ENCODE measurements at places on chromosomes 1 and 21.

DNA sequence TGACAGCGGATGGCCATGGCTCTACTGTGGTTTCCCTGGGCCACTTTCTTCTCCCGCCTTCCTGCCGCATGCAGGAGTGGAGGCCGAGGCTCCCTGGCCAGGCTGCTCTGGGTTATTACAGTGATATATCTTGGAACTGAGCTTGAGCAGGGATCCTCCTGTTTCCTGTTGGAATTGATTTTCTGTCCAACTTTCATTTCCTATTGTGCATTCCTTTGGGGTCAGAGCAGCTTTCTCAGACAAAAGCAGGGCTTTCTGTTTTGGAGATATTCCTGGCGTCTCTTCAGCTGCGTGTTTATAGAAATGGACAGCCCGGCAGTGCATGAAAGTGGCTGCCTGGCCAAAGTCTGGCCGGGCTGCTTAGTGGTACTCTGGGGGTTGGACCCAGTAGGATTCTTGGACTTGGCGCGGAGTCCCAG is 146.4 kb downstream of the KIF26B start:
- no peak for DNase-seq

GRCh38 chr1:84774669-84775534 is 84.6 kb upstream of the SSX2IP start:
- DNase-seq: no peak

- no peak for DNase-seq
Measured at GRCh38 chr1:57916041-57916440, 492.2 kb upstream of the DAB1 start.

DNA sequence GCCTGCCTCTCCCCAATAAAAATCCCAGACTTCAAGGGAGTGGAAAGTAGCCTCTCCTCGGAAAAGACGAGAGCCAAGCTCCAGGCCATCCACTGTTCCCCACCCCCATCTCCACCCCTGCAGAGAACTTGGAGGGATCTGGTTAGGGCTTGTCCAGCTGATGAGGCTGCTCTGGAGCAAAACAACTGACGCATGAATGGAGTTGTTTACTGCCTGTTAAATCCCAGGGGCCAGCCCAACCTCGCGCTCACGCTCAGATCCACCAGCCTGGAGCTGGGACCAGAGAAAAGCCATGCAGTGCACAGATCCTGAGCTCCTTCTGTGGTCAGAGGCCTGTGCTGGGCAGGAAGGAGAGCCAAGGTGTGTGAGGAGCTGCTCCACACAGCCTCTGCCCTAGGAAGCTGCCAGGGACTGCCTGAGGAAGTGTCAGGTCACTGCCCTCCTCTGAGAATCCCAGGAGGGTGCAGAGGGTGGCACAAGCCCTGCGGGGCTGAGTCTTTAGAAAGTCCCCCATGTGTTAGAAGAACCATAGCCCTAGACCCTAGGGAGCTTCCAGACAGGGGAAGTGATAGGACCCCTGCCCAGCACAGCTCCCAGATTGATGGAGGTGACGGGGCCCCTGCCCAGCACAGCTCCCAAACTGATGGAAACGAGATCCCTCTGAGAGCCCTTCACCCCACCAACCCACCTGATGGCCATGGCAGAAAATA is 109.0 kb upstream of the IPO9 start:
- DNase-seq: no peak

DNA sequence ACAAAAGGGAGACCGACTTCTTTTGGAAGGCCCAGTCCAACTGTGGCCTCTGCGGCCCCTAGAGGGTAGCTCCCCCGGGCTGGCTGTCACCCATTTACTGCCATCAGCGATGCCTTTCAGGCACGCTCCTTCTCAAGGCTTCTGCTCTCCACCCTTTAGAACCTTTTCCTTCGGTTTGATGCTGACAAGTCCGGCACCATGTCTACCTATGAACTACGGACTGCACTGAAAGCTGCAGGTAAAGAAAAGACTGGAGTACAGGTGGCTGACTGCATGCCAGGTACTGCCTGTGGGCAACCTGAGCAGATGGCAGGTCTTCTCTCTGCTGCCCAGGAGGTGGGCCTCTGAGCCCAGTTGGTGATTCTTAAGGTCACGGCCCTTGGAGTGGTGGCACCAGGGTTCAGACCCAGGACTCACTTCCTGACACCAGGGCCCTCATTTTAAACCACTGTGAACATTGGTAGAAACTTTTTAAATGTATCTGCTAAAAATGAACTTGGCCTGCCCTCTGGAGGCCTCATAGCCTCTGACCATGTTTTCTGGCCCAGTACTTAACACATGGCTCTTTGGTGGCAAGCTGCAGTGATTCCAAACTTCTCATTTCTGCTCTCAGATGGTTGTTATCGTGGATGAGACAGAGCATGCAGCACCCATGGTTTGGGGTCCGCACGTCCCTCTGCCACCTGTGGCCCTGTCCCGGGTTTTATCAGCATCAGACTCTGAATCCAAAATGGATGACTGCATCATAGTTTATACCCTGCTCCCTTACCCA is 45.7 kb downstream of the CAPN9 start:
- DNase-seq: no peak

DNA sequence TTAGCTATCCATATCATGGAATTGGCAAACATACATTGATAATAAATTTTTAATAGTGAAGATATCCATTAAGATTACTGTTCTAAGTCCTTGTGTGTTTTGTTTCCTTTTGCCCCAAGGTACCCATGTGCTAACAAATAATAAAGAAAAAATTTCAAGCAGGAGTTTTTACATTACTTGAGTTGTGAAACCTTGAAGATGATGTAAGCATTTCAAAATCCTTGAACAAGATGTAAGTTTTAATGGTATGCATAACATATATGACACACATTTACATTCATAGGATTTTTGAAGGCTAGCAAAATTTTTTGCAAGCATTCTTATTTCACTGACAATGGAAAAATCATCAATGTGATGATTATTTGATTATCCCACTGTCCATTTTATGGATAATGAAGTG is 10.9 kb upstream of the ELAVL4 start:
- DNase-seq: no peak

DNA sequence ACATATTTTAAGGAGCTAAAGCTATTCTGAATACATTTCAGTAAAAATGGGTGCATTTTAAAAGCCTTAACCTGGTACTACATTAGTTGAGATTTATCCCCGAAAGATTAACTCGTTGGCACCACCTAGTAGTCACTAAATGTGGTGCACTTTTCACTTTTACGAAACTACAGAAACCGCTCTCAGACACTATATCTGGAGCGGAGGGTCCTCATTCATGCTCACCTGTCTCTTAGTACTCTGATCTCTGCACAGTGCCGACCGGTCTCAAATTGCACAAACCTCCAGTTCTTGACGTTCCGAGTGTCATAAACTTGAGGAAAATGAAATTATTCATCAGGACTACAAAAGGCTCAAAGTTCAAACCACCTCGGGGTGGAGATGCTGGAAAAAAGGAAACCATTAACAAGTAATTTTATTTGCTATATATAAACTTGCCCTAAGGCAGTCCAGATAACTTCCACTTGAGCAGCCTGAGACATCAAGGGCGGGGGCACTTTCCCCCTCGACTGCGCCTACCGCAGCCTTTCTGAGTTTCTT is 722 bp downstream of the LZIC start:
- peak; percentile 22 for DNase-seq

- DNase-seq: no peak
Measured at GRCh38 chr1:119700326-119700725, 11.4 kb upstream of the PHGDH start.

DNA sequence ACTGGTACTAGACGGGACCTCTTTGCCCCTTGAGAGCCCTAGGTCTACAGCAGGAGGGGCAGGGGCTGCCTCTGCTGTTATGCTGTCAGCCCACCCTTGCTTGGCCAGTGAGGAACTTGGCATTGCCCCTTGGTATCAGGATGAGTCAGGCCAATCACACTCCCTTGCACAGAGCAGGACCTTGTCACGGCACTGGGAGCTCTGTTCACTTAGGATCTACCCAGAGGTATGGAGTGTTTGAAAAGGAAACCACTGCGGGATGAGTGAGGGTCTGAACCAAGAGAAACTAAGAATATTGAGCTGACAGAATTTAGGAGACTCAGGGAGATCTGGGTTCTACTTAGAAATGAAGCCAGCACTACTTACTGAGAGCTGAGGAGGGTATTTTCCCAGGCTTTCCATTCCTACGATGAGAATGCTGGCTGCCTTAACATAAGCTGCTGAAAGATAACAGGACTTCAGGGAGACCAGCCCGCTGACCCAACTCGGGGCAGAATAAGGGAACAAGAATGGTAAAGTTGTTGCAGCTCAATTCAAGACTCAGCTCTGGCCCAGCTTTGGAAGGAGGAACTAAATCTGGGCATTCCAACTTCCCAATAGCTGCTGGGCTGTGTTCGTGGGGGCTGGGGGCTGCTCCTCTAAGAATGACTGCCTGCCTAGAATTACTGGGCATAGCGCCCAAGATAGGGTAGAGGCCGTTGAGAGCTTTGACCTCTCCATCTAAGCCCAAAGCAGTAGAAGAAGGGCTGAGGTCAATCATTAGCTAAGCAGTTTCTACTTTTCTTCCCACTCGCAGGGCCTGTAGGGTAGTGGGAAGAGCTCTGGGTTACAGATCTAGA is 1.5 kb downstream of the FABP3 start:
- no peak for DNase-seq

DNA sequence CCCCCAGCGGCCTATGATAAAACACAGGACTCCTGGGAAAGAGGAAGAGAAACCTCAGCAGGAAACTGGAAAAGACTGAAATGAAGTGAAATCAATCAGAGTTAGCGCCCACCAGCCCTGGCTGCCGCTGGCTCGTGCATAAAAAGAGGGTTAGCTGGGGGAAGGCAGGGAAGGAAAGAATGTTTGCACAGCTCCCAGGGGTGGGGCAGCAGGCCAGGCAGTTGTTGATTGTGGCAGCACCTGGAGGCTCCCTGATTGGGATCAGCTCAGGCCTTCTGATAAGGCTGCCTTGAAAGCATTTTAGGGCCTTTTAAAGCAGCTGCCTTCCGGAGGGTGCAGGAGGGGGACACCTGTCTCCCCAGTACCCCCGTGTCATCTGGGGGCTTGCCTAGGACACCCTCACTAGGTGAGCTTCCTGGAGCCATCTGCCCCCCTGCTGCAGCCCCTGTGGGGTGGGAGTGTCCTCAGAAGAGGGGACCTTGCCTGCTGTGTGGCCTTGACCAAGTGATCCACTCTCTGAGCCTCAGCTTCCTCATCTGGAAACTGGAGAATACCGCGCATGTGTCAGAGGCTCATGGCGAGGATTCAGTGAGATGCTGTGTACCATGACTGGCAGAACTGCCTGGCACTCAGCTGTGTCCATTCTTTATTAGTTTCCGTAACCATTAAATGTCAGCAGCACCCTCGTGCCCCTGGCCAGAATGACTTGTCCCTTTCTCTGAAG is 6.6 kb downstream of the EPHB2 start:
- DNase-seq: no peak

DNA sequence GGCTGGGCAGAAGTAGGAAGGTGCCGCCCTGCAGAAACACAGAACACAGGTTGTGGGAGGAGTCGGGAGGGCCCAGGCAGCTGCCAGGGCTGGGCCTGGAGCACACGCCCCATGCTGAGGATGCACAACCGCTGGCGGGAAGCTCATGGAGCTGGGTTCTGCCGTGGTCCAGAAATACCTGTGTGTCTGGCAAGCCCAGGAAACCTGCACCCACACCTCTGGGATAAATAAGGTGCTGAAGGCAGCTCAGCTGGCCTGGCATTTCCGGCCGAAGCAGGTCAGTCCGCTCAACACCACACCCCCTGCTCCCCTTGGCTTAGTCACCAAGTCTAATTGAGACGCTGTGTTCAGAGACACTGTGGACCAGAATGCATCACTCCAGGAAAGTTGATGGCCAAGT is 32.1 kb downstream of the CTNNBIP1 start:
- no peak for DNase-seq

DNA sequence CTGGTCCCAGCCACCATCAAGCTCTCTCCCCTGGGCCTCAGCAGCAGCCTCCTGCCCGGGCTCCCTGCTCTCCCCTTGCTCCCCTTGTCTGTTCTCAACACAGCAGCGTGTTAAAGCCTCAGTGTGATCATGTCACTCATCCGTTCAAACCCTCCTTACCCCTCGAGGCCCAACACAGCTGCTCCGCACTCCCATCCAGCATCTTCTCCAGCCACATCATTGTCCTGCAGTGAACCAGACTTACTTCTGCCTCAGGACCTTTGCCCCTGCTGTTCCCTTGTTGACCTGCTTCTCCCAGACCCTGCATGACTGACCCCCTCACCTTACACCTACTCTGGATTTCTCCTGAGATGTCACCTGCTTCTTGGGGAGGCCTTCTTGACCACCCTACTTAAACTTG is 13.3 kb downstream of the CDK18 start:
- no peak for DNase-seq

DNA sequence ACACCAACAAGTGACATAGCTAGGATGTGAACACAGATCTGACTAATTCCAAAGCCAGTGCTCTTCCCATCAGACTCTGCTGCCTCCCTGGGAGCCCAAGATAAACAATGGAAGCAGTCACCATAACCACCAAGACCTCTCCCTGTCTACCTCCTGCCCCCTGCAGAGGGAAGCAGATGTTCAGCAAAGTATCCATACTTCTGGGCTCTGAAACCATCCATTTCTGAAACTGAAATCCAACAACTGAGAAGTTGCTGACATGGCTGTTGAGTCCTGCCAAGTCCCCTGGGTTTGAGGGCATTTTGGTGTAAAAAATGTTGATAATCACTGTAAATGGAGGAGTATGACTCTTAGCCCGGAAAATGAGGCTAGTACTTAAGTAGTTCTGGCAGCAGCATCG is 102.1 kb downstream of the TYW3 start:
- no peak for DNase-seq

DNA sequence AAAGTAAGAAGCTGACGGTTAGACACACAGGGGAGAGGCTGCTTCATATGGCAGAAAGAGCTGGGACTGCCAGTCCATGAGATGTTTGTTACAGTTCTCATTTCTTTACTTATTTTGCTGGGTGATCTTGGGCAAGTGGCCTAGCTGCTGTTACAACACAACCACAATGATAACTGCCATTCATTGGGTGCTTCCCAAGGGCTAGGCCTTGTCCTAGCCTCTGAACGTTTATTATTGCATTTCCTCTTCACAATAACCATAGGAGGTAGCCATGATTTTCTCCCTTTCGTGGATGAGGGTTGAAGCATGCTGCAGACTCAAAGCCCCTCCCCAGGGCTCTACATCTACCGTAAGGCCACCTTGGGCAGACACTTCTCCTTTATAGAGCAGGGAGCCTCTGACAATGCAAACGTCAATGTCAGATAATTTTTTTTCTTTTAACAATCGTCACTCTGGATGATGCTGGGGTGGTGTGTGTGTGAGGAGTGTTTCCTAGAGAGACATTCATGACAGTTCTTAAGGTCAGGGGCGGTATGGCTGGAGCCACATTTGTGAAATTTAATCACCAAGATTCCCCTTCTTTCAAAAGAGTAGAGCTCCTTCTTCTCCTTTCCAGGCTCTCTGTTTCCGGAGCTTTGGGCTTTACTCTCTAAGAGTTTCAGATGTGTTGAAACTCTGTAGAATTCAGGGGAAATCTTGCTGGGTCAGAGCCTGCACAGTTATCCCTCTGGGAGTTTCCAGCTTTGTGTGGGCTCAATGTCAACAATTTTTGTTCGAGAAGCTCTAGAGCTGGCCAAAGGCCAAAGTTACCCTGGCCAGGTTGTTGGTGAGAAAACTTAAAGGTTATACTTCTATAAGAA is 138.5 kb upstream of the SGIP1 start:
- DNase-seq: peak; percentile 22

GRCh38 chr1:197787056-197787455 is 11.8 kb upstream of the DENND1B start:
- DNase-seq: no peak

- DNase-seq: no peak
Measured at GRCh38 chr1:162446946-162447345, 35.0 kb upstream of the SH2D1B start.

- no peak for DNase-seq
Measured at GRCh38 chr1:114219172-114219868, 65.7 kb upstream of the SYT6 start.

GRCh38 chr1:214290424-214291037 is 9.6 kb downstream of the SMYD2 start:
- no peak for DNase-seq

- DNase-seq: no peak
Measured at GRCh38 chr1:29290414-29290985, 54.2 kb downstream of the PTPRU start.

Data from SIG-M5 (cell line).